ENCODE measurements at places on chromosomes 5 and 9.

DNA sequence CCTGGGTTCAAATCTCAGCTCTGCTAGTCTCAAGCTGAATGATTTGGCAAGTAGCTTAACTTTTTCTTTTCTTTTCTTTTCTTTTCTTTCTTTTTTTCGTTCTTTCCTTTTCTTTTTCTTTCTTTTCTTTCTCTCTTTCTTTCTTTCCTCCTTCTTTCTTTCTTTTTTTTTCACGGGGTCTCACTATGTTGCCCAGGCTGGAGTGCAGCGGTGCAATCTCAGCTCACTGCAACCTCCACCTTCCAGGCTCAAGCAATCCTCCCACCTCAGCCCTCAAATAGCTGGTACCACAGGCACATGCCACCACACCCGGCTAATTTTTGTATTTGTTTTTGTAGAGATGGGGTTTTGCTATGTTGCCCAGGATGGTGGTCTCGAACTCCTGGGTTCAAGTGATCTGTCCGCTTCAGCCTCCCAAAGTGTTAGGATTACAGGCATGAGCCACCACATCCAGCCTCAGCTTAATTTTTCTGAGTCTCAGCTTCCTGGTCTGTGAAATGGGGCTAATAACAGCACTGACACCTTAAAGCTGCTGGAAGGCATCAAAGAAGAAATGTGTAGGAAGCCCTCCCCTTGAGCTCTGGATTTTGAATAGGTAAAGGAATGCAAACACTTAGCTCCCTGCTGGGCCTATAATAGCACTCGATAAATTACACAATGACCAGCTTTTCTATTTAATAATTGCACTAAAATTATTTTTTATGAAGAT lies 17.5 kb upstream of the PPARGC1B start:
- no peak for DNase-seq

DNA sequence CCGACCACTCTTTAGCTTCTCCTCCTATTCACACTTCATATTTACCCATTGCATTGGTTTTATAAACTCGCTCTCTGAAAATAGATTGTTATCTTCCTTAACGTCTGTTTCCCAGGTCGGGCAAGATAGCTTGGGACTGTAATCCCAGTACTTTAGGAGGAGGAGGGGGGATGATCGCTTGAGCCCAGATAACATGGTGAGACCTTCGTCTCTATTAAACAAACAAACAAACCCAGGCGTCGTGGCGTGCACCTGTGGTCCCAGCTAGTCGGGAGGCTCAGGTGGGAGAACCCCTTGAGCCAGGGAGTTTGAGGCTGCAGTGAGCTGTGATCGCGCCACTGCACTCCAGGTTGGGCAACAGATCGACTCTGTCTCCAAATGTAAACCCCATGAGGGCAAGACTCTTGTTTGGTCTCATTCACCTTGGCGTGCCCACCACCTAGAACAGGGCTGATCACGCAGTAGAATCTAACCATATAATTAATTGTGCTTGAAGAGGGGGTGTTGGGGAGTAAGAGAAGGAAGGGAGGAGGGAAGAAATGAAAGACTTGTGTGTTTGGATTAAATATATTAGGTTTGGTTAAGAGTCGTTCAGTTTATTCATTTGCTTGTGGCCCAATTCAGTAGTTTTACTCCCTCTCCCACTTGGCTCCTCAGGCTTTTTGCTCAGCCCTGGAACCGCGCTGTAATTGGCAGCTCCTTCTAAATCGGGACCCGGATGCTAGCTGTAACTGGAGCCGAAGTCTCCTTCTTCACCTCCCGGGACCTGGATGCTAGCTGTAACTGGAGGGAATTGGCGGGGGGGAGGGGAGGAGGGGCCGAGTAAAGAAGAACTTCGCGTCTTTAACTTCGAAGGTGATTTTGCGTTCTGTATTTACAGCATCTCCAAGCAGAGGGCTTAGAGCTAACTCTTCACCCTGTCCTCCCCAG lies 24.9 kb downstream of the CDKN2A start:
- DNase-seq: no peak

DNA sequence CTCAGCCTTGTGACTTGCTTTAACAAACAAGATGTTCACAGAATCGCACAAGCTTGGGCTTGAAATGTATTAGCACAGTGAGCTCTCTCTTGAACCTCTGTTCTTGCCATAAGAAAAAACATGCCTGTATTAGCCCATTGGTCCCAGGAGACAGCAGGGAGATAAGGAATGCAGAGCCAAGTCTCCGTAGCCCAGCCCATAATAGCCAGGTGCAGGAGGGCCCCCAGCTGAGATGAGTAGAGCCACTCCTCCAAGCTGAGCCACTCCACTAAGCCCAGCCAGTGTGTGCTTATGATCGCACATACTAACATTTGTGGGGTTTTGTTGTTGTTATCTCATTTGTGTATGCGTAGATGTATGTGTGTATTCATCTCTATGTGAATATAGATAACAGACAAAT lies 21.6 kb upstream of the SVEP1 start:
- DNase-seq: no peak

DNA sequence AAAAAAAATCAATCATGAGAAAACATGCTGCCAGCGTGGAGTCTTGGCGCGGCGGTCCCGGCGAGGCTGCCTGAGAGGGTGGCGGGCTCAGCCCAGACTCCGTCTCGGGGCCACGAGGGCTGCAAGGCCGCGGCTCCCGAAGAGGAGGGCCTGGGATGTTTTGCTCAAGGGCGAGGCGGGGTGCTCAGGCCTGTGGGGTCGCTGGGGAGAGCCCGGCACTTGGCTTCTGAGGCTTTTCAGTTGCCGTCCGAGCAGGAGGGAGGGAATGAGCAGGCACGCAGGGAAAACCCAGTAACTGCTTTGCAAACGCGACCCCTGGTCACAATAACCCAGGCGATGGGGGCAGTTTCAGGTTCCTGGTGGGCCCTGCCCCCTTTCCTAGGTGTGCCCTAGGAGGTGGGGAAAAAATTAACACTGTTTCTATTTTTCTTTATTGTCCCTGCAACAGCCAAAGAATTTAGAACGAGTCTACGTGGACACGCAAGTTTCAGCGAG lies 3.2 kb upstream of the IRX2 start:
- no peak for DNase-seq

All from large intestine (tissue), 12 donors.